ENCODE measurements at places on chromosomes 2 and 18.

GRCh38 chr2:85435981-85436835 is 17.7 kb downstream of the SH2D6 start:
- no peak for DNase-seq

- DNase-seq, result no peak
Measured at GRCh38 chr2:41913311-41913710, 134.5 kb upstream of the PKDCC start.

- DNase-seq, result no peak
Measured at GRCh38 chr2:67451086-67451832, 54.1 kb downstream of the ETAA1 start.

- no peak for DNase-seq
Measured at GRCh38 chr18:10526561-10526949, 728 bp downstream of the NAPG start.

GRCh38 chr2:170679607-170680079 is 35.5 kb upstream of the SP5 start:
- DNase-seq, result no peak

GRCh38 chr2:187769437-187769836 is 215.2 kb upstream of the TFPI start:
- DNase-seq, result no peak

DNA sequence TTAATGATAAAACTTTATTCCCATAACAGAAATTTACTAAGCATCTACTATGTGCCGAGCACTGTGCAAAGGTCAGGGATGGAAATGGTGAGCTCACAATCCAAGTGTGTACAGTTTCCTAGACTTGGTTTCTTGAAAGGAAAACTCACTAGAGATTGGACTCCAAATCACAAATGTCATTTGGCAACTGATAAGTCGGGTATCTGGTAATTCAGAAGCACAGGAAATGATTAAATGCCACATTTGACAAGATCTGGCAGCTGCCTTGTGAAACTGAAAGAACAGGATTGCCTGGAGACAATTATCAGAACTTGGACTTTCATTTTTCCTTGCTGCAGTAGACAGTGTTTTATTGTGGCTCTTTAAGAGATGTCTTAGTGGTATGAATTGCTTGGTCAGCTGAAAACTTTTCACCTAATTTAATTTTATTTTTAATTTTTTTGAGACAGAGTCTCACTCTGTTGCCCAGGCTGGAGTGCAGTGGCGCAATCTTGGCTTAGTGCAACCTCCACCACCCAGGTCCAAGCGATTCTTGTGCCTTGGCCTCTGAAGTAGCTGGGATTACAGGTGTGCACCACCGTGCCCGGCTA is 19.2 kb downstream of the ITGA6 start:
- DNase-seq, result no peak

- DNase-seq, result no peak
Measured at GRCh38 chr2:156517419-156517818, 81.2 kb downstream of the GPD2 start.

GRCh38 chr18:42184685-42185477 is 229.8 kb downstream of the PIK3C3 start:
- no peak for DNase-seq

DNA sequence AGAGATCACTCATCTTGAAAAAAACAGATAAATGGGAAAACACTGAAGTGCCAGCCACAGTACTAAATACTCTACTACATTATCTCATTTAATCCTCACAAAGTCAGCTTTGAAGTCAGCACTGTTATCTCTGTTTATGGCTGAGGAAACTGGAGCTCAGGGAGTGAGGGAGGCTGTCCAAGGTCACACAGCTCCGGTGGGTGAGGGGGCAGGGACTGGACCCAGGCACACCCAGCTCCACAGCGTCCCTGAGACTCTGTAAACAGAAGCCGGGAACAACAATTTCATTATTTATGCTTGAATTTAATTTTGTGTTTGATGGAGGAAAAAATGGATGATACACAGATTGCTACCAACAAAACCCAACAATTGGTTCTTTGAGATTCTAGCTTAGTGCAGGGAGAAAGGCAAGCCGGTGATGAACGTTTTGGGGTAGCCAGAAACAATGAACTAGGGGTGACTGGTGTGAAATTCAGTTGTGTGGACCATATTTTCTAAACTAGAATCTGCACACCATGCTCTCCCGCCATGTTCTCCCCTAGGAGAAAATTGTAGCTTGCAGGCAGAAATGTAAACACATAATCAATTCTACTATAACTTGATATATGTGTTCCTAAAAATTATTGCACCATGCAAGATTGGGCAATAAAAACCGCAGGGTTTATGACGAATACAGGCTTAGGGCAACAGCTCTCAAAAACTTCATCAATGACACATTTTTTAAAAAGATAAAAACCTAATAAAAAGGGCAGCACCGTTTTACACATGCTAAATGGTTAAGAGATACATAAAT is at the start of gene GREB1:
GREB1 (plus strand) TSS at position 768 of the 793 bp plus-strand sequence. CDS start 22,570 bp downstream, outside the sequence.
- DNase-seq, result no peak

GRCh38 chr2:182393270-182393760 is 33.5 kb downstream of the PDE1A start:
- DNase-seq, result no peak

GRCh38 chr2:101474731-101475384 is at the start of gene RFX8:
RFX8 (minus strand) TSS chr2:101475112; CDS start chr2:101466848, 8,264 bp downstream.
- DNase-seq, result peak; percentile 44

- no peak for DNase-seq
Measured at GRCh38 chr2:234825616-234826015, 126.2 kb upstream of the SH3BP4 start.

- DNase-seq, result no peak
Measured at GRCh38 chr2:67879586-67880290, 183.1 kb downstream of the C1D start.

- DNase-seq, result no peak
Measured at GRCh38 chr2:128876986-128877983, 558.6 kb upstream of the HS6ST1 start.

DNA sequence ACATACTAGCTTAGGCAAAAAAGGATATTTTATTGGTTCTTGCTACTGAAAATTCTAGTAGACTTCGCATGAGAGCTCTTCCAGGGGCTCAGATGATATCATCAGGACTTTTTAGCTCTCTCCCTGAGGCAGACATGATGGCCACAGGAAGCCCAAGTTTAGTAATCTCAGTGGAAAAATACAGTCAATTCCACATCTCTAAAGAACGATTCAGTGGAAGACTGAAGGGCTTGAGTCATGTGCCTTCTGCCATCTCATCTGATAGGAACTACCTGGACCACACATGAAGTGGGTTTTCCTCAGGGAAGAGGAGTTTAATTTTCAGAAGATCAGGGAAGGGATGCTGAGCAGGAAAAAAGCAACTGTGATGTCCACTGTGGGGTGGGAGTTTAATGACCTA is 117.3 kb downstream of the TTC27 start:
- DNase-seq, result no peak

DNA sequence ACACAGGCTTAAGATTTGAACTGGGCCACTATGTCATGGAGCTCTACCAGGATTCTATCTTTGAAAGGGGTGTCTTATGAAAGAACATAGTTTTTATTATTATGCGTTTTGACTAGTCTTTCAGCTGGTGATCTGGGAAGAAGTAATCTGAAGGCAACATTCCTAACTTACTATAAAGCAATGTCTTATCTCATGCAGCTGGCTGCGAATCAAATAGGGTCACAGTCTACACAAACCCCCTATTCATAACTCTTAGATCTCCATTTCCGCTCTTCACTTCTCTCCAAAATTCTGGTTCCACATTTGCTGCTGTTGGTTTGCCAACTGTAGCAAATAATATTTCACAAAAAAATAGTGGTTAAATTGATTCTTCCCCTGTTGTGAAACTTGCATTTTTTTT is 813.3 kb downstream of the CNTNAP5 start:
- DNase-seq, result no peak

- DNase-seq, result no peak
Measured at GRCh38 chr2:184413221-184413620, 185.1 kb upstream of the ZNF804A start.

GRCh38 chr2:113248997-113249770 is 29.5 kb downstream of the PAX8 start:
- peak; percentile 50 for DNase-seq

GRCh38 chr2:67046591-67046990 is 350.5 kb upstream of the ETAA1 start:
- DNase-seq, result no peak

DNA sequence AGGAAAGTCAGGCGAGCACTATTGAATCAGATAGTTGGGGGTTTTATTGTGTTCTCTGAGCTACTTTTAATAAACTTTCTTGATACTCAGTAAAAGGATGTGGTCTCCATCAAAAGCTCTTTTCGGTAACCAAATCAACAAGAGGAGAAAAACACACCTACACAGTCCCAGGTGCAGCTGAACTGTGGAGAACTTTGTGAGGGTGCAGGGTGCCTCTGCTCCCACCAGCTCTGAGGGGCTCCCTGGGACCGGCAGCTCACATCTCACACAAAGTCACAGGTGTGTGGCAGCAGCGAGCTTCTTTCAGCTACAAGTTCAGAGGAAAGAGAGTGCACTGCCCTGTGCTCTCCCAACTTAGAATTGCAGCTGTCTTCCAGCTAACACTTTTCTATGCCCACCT is 650.4 kb downstream of the RNF144A start:
- DNase-seq, result no peak

DNA sequence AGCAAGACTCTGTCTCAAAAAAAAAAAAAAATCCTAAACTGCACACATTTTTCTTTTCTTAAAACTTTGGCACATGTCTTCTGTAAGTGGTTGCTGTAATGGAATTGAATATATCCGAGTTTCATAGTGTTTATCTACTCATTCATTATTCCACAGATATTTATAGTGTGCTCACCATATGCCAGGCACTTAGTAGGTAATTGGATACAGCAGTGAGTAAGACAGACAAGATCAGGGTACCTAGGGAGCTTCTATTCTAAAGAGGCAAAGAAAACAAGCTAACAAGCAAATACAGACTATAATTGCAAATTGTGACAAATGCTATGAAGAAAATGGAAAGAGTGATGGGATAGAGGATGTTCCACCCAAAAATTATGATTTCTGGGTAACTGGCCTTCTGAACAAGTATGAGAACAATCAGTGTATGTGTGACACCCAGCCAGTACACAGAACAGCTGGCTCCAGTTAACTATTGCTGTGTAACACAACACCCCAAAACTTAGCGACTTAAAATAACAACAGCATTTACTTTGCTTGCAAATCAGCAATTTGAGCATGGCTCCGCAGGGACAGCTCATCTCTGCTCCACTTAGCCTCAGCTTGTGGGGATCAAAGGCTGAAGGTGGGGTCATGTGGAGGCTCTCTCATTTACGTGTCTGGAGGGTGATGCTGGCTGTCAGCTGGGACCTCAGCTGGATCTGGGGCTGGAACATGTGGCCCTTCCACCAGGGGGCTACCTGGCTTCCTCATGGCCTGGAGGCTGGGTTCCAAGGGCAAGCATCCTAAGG is 224.9 kb downstream of the INSIG2 start:
- no peak for DNase-seq

DNA sequence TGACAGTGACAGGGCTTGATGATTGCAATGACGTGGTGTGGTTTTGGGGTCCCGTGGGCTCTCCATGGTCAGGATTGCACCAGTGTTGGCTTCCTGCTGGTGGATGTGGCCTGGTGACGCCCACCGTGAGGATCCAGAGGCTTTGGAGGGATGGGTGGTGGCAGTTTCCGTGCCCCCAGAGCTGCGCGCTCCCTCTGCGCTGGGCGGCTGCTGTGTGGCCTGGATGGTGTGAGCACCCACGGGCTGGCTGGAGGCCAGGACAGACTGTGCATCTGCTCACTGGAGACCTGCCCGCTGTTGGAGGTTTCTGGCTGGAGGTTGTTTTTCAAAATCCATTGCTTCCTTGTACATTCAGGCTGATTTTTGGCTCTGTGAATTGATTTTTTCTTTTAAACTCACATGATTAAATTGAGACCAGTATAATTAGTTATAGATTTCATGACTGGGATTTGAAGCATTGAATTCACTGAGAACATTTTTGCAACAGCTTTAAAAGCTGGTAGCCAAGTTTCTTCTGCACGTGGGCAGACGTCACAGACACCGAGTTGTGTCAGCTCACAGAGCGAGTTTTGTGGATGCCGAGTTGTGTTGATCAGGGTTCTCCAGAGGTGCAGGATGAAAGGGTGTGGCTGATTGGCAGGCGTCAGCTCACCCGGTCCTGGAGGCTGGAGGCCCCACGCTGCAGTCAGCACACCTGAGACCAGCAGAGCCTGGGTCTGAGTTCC is 72.7 kb downstream of the KCNG2 start:
- DNase-seq, result no peak

- DNase-seq, result no peak
Measured at GRCh38 chr2:112958428-112959108, 19.2 kb upstream of the IL36G start.

GRCh38 chr2:70645733-70646419 is 92.2 kb upstream of the TGFA start:
- DNase-seq, result no peak

- DNase-seq, result no peak
Measured at GRCh38 chr18:34929336-34929780, 111.9 kb upstream of the MAPRE2 start.

DNA sequence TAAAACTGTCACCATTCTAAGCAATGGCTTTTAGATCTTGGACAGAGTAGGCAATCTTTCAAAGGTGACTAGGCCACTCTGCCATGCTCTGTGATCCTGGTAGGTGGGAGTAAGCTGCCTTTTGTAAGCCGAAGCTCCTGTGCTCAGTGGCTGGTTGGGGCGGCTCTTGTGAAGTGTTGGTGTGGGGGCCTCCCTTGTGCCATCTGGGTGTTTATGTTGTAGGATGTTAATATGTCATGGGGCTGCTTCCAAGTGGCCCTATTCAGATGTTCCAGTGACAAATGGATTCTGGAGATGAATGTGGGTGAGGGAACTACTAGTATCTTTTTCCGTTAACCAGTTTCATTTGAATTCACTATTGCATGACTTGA is 116.8 kb upstream of the SPRED2 start:
- peak; percentile 22 for DNase-seq

DNA sequence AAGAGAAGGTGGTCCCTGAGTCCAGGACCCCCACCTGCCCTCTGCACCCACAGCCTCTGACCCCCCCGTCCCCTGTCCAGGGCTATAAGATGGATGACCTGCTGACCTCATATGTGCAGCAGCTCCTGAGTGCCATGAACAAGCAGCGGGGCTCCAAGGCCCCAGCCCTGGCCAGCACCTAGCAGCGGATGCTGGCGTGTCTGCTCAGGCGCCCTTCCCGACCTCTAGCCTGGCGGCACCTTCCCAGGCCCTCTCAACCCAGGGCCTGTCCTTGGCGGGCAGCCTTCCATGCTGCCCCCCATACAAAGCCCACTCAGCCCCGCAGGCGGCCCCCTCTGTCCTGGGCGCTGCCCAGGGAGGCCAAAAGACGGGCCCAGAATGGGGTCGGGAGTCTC is 8.7 kb upstream of the GPR17 start:
- DNase-seq, result no peak

DNA sequence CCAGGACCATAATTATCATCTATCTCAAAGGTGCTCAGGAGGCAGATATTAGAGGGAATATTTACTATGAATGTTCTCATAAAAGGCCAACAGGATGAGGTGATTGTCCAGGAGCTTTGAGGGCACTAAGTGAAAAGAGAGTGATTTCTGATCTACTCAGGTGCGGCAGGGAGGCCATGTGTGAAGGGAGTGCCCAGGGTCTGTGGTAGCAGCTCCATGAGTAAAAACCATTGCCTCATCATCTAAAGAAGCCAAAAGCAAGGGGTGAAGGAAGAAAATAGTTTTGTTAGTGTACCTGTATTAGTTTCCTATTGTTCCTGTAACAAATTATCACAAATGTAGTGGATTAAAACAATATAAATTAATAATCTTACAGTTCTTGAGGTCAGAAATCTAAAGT is 22.5 kb downstream of the RND3 start:
- DNase-seq, result no peak

GRCh38 chr2:40120026-40120425 is 331.9 kb downstream of the SLC8A1 start:
- no peak for DNase-seq

- no peak for DNase-seq
Measured at GRCh38 chr2:216499641-216500218, 1.1 kb downstream of the RPL37A start.

Data from stimulated activated CD4-positive, alpha-beta T cell treated with anti-CD3 and anti-CD28 coated beads, TNF-alpha, amount 100 ng/mL, for 48 hours (primary cell).